ENCODE measurements at places on chromosomes 4 and X. TPM values are rescaled to one million over a fixed set of nuclear protein-coding genes. Genes with fewer than 3 reads are reported as not detected.

BRS3 gene
- not detected for total RNA-seq

DNA sequence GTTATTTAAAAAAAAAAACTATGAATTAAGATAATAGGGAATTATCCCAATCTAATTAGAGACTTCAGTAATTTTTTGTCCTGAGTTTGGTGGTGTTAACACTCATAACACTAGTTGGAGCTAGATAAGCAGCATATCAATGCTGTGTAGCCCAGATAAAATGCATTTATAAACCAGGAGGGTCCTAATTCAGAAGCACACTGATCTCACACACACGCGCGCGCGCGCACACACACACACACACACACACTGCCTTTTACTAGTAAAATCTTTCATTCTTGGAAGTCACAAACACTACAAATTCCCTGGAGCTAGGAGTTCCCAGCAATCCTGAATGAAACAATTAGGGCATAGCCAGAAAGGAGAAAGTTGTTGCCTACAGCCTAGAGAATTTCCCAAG is 3.2 kb downstream of the UNC5C start:
- no peak for DNase-seq

GRCh38 chrX:136063340-136064079 is 78.3 kb downstream of the SLC9A6 start:
- DNase-seq = peak; percentile 42

CNGA1 gene
- total RNA-seq = not detected

DNA sequence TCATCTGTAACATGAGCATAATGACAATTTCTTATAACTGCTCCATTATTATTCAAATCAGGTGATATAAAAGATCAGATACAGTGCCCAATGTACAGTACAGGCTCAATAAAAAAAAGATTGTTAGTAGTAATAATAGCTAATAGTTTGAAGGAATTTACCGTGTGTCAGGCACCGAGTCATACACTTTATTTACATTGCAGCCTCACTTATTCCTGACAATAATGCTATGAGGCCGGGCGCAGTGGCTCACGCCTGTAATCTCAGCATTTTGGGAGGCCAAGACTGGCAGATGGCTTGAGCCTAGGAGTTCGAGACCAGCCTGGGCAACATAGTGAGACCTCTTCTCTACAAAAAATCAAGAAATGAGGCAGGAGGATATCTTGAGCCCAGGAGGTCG is 10.1 kb upstream of the MAP7D3 start:
- no peak for DNase-seq

FOXR2 gene
- not detected for total RNA-seq

DNA sequence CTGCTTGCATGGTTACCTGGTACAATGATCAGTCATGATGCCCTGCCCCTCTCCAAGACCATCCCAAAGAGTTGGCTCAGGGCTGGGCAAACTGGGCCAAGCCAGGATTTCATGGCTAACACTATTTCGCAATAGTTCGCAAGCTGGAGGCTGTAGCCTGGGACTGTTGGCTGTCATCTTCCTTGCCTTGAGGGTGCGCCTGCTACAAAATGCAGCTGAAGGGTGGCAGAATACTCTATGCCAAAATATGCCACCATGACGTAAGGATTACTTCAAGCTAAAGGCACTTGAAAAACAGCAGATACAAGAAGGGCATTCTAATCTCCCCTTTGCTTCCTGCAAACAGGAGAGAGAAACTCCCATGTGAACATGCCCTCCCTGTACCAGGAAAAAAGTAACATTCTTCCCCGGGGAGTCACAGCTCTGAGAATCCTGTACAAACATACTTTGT is 21.0 kb downstream of the SAT1 start:
- peak; percentile 46 for DNase-seq

DNA sequence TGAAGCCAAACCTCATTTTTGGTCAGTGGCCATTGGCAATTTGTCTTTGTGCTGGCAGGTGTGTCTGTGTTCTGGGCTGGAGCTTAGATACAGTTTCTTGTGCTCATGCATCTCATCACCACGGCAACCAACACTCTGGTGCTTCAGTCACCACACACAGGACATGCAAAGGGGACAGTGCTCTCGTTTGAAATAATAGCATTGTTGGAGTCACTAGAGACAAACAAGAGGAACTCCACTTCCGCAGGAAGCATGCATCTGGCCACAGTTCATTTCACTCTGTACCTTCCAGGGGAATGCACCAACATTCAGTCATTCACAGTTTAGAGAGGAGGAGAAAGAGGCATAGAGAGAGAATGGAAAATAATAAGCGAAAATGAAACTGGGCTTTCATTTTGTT is 267.4 kb downstream of the ANK2 start:
- DNase-seq = no peak

DNA sequence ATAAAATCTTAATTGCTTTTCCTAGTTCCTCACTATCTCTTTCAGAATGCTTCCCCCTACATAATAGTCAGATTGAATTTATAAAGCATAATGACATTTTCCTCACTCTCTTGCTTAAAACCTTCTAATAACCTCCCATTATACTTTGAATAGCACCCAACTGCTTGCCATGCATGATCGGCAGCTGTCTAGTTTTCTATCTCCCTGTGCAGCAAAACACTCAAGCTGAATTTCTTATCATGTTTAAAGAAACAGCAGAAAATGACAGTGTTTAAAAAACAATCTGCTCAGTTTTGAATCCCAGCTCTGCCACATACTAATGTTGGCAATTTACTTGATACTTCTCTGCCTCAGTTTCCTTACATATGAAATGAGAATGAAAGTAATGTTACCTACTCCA is 947.1 kb upstream of the HS3ST1 start:
- DNase-seq = no peak

HHIP gene
- total RNA-seq = 8.8 TPM

DNA sequence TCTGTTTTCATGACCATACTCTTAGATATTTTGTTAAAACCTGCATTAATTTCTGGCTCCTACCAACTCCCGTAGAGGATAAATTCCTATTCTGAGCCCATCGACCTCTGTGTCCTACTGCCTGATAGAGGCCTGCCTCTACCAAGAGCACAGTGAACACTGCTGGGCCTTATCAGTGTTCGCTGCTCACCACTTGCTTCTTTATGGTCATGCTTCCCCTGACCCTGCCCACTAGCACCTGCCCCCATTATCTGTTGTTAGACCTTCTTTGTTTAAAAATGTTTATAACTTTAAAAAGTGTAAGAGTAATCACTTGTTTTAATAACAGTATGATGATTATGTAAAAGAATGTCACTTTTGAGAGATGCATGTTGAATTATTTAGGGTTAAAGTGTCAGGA is 6.1 kb downstream of the DAPP1 start:
- no peak for DNase-seq

STOX2 gene
- total RNA-seq = 0.29 TPM

USP26 gene
- total RNA-seq = not detected

ARX gene
- total RNA-seq = not detected

- DNase-seq = no peak
Observed at GRCh38 chrX:68703369-68703768, 55.9 kb downstream of the STARD8 start.

DNA sequence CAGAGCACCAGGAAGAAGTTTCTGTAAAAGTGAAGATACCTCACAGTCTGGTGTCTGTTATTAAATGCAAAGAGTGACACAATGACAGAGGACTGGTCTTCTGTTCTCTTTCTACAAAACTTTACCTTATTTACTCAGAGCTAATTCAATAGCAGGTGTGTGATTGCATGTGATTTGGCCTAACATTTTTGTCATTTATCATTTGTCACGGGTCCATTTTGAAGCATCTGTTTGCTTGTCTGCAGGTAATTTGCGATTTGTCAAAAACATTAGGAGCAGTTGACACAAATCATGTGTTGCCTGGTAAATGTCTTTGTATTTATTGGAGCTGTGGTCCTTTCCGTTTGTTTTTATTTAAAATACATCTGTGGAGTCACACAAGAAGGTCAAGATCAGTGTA is 1232.4 kb downstream of the STIM2 start:
- peak; percentile 13 for DNase-seq

DYNLT3 gene
- total RNA-seq = 18.2 TPM

GRCh38 chr4:150033901-150034300 is 44.3 kb upstream of the DCLK2 start:
- peak; percentile 58 for DNase-seq

DNA sequence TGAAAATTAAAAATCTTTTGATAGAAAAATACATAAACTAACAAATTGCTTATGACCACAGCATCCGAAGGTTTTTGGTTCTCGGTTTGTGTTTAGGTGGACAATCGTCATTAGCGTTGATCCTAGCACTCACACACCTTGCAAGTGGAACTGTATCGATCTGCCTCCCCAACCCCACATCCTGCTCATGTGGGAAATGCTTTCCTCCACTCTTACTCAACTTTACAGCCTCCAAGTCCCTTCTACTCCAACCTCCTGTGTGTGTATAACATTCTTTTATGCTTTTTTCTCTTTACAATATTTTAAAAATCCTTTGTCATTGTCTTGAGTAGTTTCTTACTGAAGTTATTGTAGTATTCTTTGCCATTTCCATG is 15.6 kb upstream of the TMEM131L start:
- DNase-seq = no peak

CC2D2A gene
- 12.5 TPM for total RNA-seq

- no peak for DNase-seq
Observed at GRCh38 chr4:139189972-139190371, 13.0 kb upstream of the ELF2 start.

TMEM175 gene
- 7.3 TPM for total RNA-seq

- DNase-seq = no peak
Observed at GRCh38 chrX:82816562-82816961, 691.5 kb upstream of the POU3F4 start.

SAGE1 gene
- not detected for total RNA-seq

- DNase-seq = no peak
Observed at GRCh38 chr4:148514581-148514980, 72.4 kb upstream of the NR3C2 start.

- DNase-seq = no peak
Observed at GRCh38 chrX:133813971-133814370, 171.4 kb downstream of the GPC3 start.

- no peak for DNase-seq
Observed at GRCh38 chrX:38138157-38138891, 82.3 kb downstream of the SRPX start.

DNA sequence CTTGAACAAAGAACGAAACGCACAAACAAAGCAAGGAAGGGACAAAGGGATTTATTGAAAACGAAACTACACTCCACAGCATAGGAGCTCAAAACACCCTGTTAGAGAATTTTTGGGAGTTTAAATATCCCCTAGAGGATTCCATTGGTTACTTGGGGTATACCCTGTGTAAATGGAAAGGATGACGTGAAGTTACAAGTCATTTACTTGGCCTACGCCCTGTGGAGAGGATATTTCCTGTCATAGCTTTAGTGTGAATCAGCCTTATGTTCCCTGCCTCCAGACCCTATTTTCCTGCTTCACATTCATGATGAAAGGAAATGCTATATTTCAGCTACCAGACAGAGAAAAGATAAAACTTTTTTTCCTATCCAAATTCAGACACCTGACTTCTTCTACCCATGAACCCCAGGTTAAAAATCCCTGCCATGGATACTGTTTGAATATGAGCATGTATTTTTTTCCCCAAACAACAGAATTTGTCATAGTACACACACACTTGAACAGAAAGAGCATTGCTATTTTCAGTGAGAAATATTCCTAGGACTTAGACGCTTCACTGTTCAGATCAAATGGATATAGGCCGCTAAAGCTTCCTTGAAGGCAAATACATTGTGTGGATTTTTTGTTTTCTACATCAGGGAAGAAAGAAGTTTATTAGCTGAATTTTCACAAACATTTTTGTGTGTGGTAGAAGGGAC is 20.4 kb downstream of the PIN4 start:
- DNase-seq = no peak

GRCh38 chr4:185920171-185920570 is 108.2 kb upstream of the SORBS2 start:
- DNase-seq = no peak

Measured in stomach (tissue), 19 donors.